ENCODE measurements at places on chromosomes 1 and 21.

- no peak for DNase-seq
These were observed 11.4 kb upstream of the SLAMF1 start for GRCh38 chr1:160658162-160658813.

- DNase-seq, result no peak
These were observed 27.9 kb upstream of the TRABD2B start for GRCh38 chr1:48025076-48025475.

- DNase-seq, result peak; percentile 68
These were observed 613.7 kb upstream of the B3GALT2 start for GRCh38 chr1:193799948-193800690.

- no peak for DNase-seq
These were observed 9.8 kb upstream of the MTFR1L start for GRCh38 chr1:25809929-25810328.
